NCI-H460 (cell line): ENCODE measurements at places on chromosomes 1 and 21. TPM values are rescaled to one million over a fixed set of nuclear protein-coding genes. Genes with fewer than 3 reads are reported as not detected.
A peak's percentile ranks its signal among the peaks of the same experiment; 100 is the strongest.

The SPOCD1 gene
- total RNA-seq = 0.57 and 0.81 TPM in 2 replicates

The OR10J1 gene
- 0.05 TPM in 1 of 2 replicates, not detected in the other for total RNA-seq

The TSPAN1 gene
- total RNA-seq = 0.07 and 1.0 TPM in 2 replicates

The OR2AK2 gene
- not detected in 2 replicates for total RNA-seq

The TTC39A gene
- total RNA-seq = 0.46 and 2.3 TPM in 2 replicates

The GPR3 gene
- total RNA-seq = 1.0 and 1.1 TPM in 2 replicates

The CFHR2 gene
- not detected in 2 replicates for total RNA-seq

The TSPEAR gene
- total RNA-seq = 0.02 TPM in 1 of 2 replicates, not detected in the other

GRCh38 chr1:227915564-227916553 is 31.9 kb downstream of the WNT9A start:
- no peak for DNase-seq

- no peak for DNase-seq
Measured at GRCh38 chr1:64745181-64745985, 508 bp downstream of the RAVER2 start.

- DNase-seq = no peak
Measured at GRCh38 chr1:107897438-107898345, 67.3 kb downstream of the VAV3 start.

GRCh38 chr1:234368320-234369032 is 4.8 kb upstream of the COA6 start:
- DNase-seq = peak; percentile 80

DNA sequence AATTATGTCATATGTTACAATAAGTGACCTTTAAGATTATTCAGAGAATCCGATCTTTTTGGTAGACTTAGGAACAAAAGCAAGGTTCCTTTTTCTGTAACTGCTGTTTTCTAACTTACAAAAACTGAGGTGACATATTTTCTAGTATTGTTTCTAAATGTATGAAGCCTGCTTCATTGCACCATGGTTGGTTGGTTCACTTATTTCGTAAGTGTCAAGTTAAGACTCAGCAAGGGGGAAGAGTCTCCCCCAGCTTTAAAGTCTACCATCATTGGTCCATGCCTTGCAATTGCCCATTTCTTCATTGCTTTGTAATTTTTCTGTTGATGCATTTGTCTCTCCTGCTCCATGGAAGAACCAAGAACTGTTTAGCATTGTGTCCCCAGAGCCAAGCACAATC is 136.9 kb downstream of the DISC1 start:
- no peak for DNase-seq

- no peak for DNase-seq
Measured at GRCh38 chr1:53068314-53069099, 6.5 kb downstream of the PODN start.

GRCh38 chr1:160307118-160307791 is 22.3 kb upstream of the PEX19 start:
- DNase-seq = no peak

- no peak for DNase-seq
Measured at GRCh38 chr1:119981496-119981895, 85.2 kb upstream of the ADAM30 start.

GRCh38 chr1:239570878-239571277 is 184.5 kb downstream of the CHRM3 start:
- no peak for DNase-seq
